ENCODE measurements at places on chromosomes 1 and 21. TPM values are rescaled to one million over a fixed set of nuclear protein-coding genes. Genes with fewer than 3 reads are reported as not detected.
A peak's percentile ranks its signal among the peaks of the same experiment; 100 is the strongest.

DNA sequence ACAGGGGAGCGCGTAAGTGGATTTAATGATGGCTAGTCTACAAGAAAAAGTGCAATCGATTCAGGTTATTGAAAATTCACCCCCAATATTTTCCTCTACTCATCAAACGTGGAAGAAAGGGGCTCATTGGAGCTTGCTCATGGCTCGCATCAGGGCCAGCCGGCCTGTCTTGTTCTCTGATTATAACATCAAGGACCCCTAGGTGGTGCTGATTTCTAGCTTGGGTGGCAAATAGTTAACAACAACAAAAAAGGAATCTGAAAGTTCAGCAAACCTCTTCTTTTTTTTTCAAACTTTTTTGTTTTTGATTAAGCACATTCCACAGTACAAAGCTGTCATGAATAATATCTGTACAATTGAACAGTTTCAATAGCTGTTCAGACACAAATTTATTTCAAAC is 35.8 kb upstream of the SOD1 start:
- no peaks in the 10 kb centered on the region for H3K27me3 ChIP-seq
- no peak overlapping the region for H3K27ac ChIP-seq
- no peak overlapping the region for H3K4me3 ChIP-seq
- H3K4me1 ChIP-seq, result no peaks in the 10 kb centered on the region
- no peaks in the 10 kb centered on the region for H3K36me3 ChIP-seq

DNA sequence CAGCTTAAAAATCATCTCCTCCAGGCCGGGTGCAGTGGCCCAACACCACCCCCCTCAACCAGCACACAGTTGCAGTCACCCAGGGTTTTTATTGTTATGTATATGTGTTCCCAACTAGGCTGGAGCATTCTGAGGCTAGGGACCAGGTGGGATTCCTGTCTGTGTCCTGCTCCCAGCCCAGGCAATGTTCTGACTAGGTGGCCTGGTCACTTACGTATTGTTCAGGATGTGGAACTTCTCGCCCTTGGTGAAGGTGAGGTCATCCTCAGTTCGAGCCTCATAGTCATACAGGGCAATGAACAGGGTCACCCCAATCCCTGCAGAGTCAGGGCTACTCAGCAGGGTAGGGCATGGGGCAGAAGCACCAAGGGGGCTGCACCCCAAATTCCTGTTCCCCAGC is 12.2 kb downstream of the FGR start:
- H3K4me1 ChIP-seq, result no peaks in the 10 kb centered on the region
- H3K27ac ChIP-seq, result no peak overlapping the region
- no peak overlapping the region for H3K4me3 ChIP-seq
- H3K27me3 ChIP-seq, result no peaks in the 10 kb centered on the region

- H3K4me3 ChIP-seq, result peak overlapping the region; percentile 73
- H3K27me3 ChIP-seq, result no peaks in the 10 kb centered on the region
- peaks cover under 1% of the 10 kb centered on the region for H3K36me3 ChIP-seq
Measured at GRCh38 chr1:203629507-203630082, 3.0 kb downstream of the ATP2B4 start.

DNA sequence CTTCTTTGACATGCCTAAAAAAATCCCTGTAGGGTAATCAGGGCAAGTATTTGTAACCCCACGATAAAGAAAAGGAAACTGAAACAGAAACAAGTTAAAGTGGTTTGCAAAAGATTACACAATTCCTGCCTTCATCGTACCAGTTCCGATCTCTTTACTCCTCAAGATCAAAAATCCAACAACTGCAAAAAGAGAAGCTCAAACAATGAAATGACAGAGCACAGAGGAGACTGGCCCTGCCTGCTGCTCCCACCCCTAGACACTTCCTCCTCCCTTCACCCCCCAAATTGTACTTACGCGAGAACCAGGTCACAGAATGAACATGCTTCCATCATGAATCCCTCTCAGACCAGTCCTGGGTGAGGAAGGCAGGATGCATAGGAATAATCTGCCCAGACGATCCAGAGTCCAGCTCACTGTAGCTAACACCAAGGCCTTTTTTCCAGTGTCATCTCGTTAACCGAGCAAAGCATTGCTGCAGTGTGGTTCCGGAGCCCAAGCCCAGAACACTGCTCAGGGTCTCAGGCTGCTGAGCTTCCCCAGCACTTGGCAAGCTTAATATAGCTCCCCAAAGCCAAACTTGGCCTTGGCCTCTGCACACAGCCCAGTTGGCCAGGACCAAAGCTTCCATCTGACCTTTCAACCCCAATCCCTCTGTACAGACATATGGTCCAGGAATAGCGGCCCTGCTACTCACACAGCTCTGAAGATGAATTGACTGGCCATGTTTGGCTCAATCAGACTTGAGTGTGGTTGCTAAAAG is 20.3 kb downstream of the RXRG start:
- H3K4me1 ChIP-seq, result peaks cover 28% of the 10 kb centered on the region
- no peak overlapping the region for H3K4me3 ChIP-seq
- no peaks in the 10 kb centered on the region for H3K36me3 ChIP-seq

- H3K27ac ChIP-seq, result no peak overlapping the region
- no peaks in the 10 kb centered on the region for H3K27me3 ChIP-seq
- peaks cover 6% of the 10 kb centered on the region for H3K36me3 ChIP-seq
Measured at GRCh38 chr1:116006486-116006964, 30.2 kb downstream of the SLC22A15 start.

DNA sequence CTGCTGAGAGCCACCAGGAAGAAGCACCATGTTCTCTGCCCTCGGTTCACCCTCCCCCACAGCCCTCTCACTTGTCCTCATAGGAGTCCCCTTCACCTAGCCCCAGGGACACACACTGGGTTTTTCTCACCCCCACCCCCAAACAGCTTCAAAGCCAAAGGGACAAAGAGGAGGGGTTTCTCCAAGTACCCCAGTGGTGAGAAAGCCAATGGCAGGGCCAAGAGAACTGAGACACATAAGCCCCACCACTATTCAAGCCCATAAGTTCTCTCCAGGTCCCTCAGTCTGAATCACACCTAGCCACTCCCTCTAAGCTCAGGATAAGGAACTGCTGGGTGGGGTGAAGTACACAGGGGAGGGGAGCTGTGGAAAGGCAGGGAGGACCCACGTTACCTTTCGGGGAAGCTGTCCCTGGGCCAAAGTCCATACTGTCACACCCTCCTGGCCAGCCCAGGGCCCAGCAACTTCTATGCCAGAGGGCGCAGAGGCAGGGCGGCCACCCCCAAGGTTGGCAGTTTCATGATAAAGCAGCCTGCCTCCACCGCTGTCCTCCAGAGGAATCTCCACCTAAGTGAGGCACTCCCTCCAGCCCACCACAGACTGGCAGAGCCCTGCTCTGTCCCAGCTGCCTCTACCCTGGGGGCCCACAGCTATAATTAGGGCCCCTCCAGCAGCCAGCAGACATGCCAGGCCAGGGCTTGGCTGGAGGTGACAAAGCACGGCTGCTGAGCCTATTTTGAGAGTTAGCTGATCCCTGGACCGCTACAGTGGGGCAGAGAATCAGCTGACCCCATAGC is 39.0 kb upstream of the PPP1R15B start:
- DNase-seq, result no peak
- peaks cover 37% of the 10 kb centered on the region for H3K36me3 ChIP-seq
- H3K4me1 ChIP-seq, result peaks cover 46% of the 10 kb centered on the region
- H3K27me3 ChIP-seq, result no peaks in the 10 kb centered on the region
- H3K27ac ChIP-seq, result peak overlapping the region; percentile 81
- peak overlapping the region; percentile 1 for H3K4me3 ChIP-seq

DNA sequence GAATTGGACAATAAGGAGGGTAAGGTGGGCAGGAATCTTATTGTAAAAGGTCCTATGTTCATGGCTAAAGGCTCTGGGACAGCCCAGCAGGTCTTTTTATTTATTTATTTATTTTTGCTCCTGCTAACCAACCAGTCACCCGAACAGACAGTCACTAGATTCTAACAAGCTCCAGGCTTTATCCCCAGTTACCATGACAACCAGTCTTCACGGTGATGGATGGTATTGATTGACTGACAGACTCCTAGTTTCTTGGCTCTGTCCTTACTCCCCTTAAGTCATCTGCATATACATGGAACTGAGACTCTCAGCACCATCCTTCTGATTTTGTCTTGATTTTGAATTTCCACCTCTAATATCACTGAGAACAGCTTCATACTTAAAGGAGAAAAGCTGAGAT is 44.3 kb downstream of the C8A start:
- no peaks in the 10 kb centered on the region for H3K36me3 ChIP-seq
- no peak overlapping the region for H3K4me3 ChIP-seq
- H3K4me1 ChIP-seq, result no peaks in the 10 kb centered on the region
- DNase-seq, result no peak

GRCh38 chr1:99685516-99686180 is 39.7 kb downstream of the PALMD start:
- peak overlapping the region; percentile 76 for H3K27ac ChIP-seq
- H3K4me1 ChIP-seq, result no peaks in the 10 kb centered on the region
- DNase-seq, result peak; percentile 95
- no peak overlapping the region for H3K4me3 ChIP-seq

DNA sequence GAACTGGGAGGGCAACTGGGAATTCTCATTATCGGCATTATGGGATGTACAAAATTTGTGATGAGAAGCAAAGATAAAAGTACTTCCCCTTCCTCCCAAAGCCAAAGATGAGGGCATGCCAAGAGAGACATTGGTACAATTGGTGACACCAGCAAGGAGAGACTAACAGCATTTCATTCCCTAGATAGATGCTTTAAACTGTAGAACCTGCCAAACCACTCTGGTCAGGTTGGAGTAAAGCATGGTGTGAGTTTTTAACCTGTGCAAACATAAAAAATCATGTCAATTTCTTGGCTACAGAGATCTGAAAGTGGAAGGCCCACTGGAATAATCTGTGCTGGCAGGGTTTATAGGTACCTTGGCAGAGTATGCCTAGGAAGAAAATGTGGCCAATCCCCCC is 19.4 kb downstream of the CTXND2 start:
- H3K27me3 ChIP-seq, result no peaks in the 10 kb centered on the region
- H3K27ac ChIP-seq, result no peak overlapping the region
- H3K36me3 ChIP-seq, result no peaks in the 10 kb centered on the region

DNA sequence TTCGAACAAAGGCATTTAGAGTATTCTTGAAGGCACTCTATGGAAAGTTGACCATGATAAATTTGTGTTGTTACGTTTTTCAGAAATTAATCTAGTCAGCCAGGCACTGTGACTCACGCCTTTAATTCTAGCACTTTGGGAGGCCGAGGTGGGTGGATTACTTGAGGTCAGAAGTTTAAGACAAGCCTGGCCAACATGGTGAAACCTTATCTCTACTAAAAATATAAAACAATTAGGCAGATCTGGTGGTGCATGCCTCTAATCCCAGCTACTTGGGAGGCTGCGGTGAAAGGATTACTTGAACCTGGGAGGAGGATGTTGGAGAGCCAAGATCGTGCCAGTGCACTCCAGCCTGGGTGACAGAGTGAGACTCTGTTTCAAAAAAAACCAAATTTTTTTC is 130.6 kb upstream of the BRINP3 start:
- no peak overlapping the region for H3K27ac ChIP-seq
- no peak overlapping the region for H3K4me3 ChIP-seq
- H3K27me3 ChIP-seq, result no peaks in the 10 kb centered on the region
- no peaks in the 10 kb centered on the region for H3K4me1 ChIP-seq
- DNase-seq, result no peak
- no peaks in the 10 kb centered on the region for H3K36me3 ChIP-seq

DNA sequence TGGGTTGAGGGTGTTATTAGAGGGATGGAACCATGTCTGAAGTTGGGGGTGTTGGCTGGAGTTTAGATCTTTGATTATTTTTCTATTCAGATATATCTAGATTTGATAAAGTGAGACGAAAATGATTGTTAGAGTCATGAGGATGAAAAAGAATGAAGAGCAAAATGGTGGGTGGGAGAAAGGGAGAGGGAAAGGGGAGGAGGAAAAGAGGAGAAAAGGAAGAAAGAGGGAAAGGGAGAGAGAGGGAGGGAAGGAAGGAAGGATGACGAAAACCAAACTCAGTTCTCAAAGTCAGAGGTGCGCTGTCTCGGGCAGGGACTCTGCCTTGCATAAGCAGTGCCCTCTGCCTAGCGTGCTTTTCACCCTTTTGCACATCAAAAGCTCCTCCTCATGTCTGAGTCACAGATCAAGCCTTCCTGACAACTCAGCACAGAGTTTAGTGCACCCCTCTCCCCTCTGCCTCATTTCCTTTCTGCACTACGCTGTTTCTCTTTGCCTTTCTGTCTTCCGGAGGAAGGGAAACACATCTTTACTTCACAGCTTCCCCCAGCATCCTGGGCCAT is 225.8 kb upstream of the PROX1 start:
- no peak overlapping the region for H3K27ac ChIP-seq
- H3K4me3 ChIP-seq, result no peak overlapping the region
- no peaks in the 10 kb centered on the region for H3K36me3 ChIP-seq
- no peaks in the 10 kb centered on the region for H3K4me1 ChIP-seq

GRCh38 chr1:205972081-205972480 is 28.8 kb upstream of the SLC26A9 start:
- no peak for DNase-seq
- no peak overlapping the region for H3K4me3 ChIP-seq
- no peaks in the 10 kb centered on the region for H3K27me3 ChIP-seq

- DNase-seq, result no peak
- no peaks in the 10 kb centered on the region for H3K27me3 ChIP-seq
- no peaks in the 10 kb centered on the region for H3K36me3 ChIP-seq
- H3K27ac ChIP-seq, result no peak overlapping the region
Measured at GRCh38 chr1:229035748-229036082, 235.2 kb upstream of the RAB4A start.

GRCh38 chr1:181742426-181742825 is 259.1 kb downstream of the CACNA1E start:
- no peaks in the 10 kb centered on the region for H3K4me1 ChIP-seq
- DNase-seq, result no peak
- H3K27me3 ChIP-seq, result no peaks in the 10 kb centered on the region
- no peak overlapping the region for H3K27ac ChIP-seq
- H3K36me3 ChIP-seq, result no peaks in the 10 kb centered on the region
- no peak overlapping the region for H3K4me3 ChIP-seq

- H3K4me1 ChIP-seq, result peaks cover 6% of the 10 kb centered on the region
- no peak overlapping the region for H3K27ac ChIP-seq
- no peak overlapping the region for H3K4me3 ChIP-seq
- H3K27me3 ChIP-seq, result no peaks in the 10 kb centered on the region
- no peaks in the 10 kb centered on the region for H3K36me3 ChIP-seq
Measured at GRCh38 chr1:84141182-84142003, 2.7 kb upstream of the PRKACB start.

GRCh38 chr1:29706936-29707335 is 470.6 kb downstream of the PTPRU start:
- no peaks in the 10 kb centered on the region for H3K4me1 ChIP-seq
- no peaks in the 10 kb centered on the region for H3K36me3 ChIP-seq
- no peak for DNase-seq
- H3K4me3 ChIP-seq, result no peak overlapping the region
- no peak overlapping the region for H3K27ac ChIP-seq
- no peaks in the 10 kb centered on the region for H3K27me3 ChIP-seq

- H3K27ac ChIP-seq, result no peak within 1 kb of the TSS
- H3K4me1 ChIP-seq, result peaks cover 49% of the 10 kb centered on the region
- H3K27me3 ChIP-seq, result peaks cover 50% of the 10 kb centered on the region
Measured at GRCh38 chr1:180229483-180230415, at the start of gene LHX4. Gene LHX4, plus strand, starts transcription at chr1:180230264. Its CDS starts 266 bp downstream, at chr1:180230530.

GRCh38 chr1:7006996-7007871 is 222.0 kb downstream of the CAMTA1 start:
- H3K4me1 ChIP-seq, result no peaks in the 10 kb centered on the region
- DNase-seq, result no peak
- no peak overlapping the region for H3K4me3 ChIP-seq
- H3K27ac ChIP-seq, result no peak overlapping the region
- H3K27me3 ChIP-seq, result no peaks in the 10 kb centered on the region
- H3K36me3 ChIP-seq, result no peaks in the 10 kb centered on the region

TGFB2 gene
- 4.3 TPM for total RNA-seq

NTNG1 gene
- 2.6 TPM for total RNA-seq

ACTL8 gene
- total RNA-seq, result not detected

OTUD3 gene
- 2.4 TPM for total RNA-seq

CSF3R gene
- total RNA-seq, result 9.3 TPM

IGFN1 gene
- total RNA-seq, result not detected

VPS13D gene
- 65.2 TPM for total RNA-seq

MAP10 gene
- 3.2 TPM for total RNA-seq

FGR gene
- total RNA-seq, result 19.8 TPM

Data from right atrium auricular region (tissue), 2 donors.